Ascending aorta (tissue), 2 donors: ENCODE measurements at places on chromosomes 5 and 9. TPM values are rescaled to one million over a fixed set of nuclear protein-coding genes. Genes with fewer than 3 reads are reported as not detected.

The PTGES gene
- total RNA-seq = 8.9 TPM

The HSD17B4 gene
- total RNA-seq = 65.0 TPM

The OTULINL gene
- 0.21 TPM for total RNA-seq

The CDH9 gene
- total RNA-seq = not detected
